ENCODE measurements at places on chromosomes 6 and 20.

GRCh38 chr20:61324906-61325305, 72.8 kb downstream of the CDH4 start:
- H3K4me3 ChIP-seq: no peak overlapping the region
- H3K27me3 ChIP-seq: no peaks in the 10 kb centered on the region
- H3K4me1 ChIP-seq: no peaks in the 10 kb centered on the region
- no peak overlapping the region for H3K27ac ChIP-seq
- H3K36me3 ChIP-seq: no peaks in the 10 kb centered on the region

- H3K27ac ChIP-seq: peak overlapping the region; percentile 98
- H3K4me3 ChIP-seq: peak overlapping the region; percentile 57
- peaks cover 80% of the 10 kb centered on the region for H3K4me1 ChIP-seq
- H3K36me3 ChIP-seq: peaks cover 40% of the 10 kb centered on the region
Observed at GRCh38 chr6:42022755-42023384, 27.5 kb upstream of the TAF8 start.

GRCh38 chr6:117504478-117505144, 22.1 kb downstream of the DCBLD1 start:
- H3K4me1 ChIP-seq: no peaks in the 10 kb centered on the region

GRCh38 chr6:139965393-139965792, 590.9 kb upstream of the CITED2 start:
- H3K27me3 ChIP-seq: peaks cover 5% of the 10 kb centered on the region
- no peaks in the 10 kb centered on the region for H3K36me3 ChIP-seq
- no peak overlapping the region for H3K27ac ChIP-seq
- H3K4me1 ChIP-seq: no peaks in the 10 kb centered on the region
- no peak overlapping the region for H3K4me3 ChIP-seq

DNA sequence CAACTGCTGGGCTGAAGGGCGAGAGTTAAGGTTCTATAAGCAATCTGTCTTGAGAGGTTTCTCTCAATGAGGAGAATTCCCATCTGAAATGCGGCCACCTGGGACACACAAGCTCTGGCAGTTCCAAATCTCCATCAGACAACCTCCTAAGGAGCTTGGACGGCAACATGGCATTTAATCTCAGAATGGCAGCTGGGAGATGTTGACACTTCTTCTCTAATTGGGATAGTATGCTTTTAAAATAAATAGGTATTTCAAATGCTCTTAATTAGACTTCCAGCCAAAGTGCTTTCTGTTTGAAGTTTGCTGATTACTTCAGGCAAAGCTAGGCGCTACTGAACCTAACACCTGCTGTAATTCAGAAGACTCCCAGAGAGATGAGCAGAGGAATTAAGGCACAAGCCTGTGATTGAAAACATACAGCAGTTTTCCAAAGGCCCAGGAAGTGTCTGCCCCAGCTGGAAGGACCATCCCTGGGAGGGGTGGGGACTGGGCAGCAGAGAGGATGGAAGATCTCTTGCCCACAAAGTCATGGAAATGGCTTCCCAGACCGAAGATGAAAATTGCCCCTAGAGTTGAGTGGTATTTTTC, 59.1 kb upstream of the KCNK16 start:
- no peaks in the 10 kb centered on the region for H3K36me3 ChIP-seq
- H3K4me3 ChIP-seq: no peak overlapping the region
- H3K27ac ChIP-seq: no peak overlapping the region
- no peaks in the 10 kb centered on the region for H3K4me1 ChIP-seq

DNA sequence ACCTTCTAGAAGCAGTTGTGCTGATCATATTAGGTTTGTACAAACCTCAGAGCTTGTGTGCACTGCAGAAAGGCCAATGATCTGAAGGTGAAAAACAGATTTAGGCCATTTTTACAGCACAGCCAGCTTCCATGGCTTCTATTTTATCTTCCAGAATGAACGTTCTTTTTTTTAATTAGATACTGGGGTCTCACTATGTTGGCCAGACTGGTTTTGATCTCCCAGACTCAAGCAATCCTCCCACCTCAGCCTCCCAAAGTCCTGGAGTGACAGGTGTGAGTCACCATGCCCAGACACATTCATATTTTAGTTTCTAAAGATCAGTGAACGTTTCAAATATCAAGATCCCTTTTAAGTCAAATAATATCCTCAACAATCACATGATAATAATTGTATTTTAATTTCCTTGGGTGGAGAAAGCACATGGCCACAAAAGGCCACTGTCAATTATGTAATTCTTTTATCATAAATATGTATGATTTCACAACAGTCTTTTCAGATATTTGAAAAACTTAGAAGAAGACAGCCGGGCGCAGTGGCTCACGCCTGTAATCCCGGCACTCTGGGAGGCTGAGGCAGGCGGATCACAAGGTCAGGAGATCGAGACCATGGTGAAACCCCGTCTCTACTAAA, 326.7 kb upstream of the JARID2 start:
- no peak for DNase-seq
- no peak overlapping the region for H3K27ac ChIP-seq
- no peak overlapping the region for H3K4me3 ChIP-seq
- no peaks in the 10 kb centered on the region for H3K36me3 ChIP-seq
- H3K4me1 ChIP-seq: no peaks in the 10 kb centered on the region

DNA sequence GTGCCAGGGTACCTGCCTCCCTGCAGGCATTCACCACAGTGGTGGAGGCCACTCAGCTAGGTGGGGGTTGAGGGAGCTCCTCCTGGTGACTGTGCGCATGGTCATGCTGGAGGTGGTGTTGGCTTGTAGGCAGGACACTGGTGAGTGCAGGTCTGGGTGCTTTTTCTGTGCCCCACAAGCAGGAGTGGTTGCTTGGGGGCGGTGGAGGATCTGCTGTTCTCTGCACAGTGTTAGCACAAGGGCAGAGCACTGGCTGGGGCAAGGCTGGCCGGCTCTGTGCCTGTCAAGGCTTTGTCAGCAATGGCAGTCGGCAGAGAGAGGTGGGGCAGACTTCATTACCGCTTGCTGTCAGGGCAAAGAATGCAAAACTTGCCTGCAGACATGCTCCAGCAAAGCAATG, 632.1 kb upstream of the ID4 start:
- no peaks in the 10 kb centered on the region for H3K36me3 ChIP-seq
- no peak for DNase-seq
- no peaks in the 10 kb centered on the region for H3K4me1 ChIP-seq
- no peak overlapping the region for H3K27ac ChIP-seq

DNA sequence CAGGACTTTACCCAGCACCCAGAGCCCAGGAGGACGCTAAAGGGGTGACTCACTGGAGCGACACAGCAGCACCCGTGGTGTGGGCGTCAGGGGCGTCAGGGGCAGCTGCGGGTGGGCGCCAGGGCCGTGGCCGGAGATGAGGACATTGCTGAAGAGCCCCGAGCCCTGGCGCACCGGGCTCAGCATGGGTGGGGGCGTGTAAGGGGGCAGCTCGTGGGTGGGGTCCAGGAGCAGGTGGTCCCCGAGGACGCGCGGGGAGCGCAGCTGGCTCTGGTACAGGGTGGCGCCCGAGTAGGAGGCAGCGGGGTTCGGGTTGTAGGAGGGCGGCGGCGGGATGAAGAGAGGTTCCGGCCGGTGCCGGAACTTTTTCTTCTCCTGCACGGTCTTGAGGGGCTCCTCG, 41.6 kb upstream of the MRPS10 start:
- H3K36me3 ChIP-seq: peaks cover 5% of the 10 kb centered on the region
- no peak overlapping the region for H3K4me3 ChIP-seq
- H3K27me3 ChIP-seq: no peaks in the 10 kb centered on the region
- H3K27ac ChIP-seq: no peak overlapping the region

GRCh38 chr20:33348136-33348937, 53.0 kb downstream of the CDK5RAP1 start:
- no peak overlapping the region for H3K4me3 ChIP-seq
- DNase-seq: no peak
- peaks cover 6% of the 10 kb centered on the region for H3K36me3 ChIP-seq
- H3K4me1 ChIP-seq: no peaks in the 10 kb centered on the region
- H3K27me3 ChIP-seq: no peaks in the 10 kb centered on the region
- H3K27ac ChIP-seq: no peak overlapping the region

DNA sequence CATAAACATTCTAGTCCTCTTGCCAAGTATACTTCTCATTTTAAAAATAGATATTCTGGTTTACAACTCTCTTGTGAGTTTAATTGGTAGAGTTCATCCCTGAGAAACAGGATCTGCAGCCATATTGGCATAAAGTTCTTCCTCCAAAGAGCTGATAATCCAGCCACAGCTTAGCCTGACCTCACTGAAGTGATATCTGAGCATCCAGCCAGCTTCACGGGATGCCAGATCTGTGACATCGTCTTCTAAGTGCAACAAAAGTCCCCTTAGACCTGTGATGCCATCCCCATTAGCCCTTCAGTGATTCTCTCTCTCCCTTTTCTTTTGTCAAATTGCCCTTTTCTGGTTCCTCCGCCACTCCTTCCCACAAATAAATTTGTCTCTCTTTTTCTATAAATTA, 180.6 kb upstream of the STXBP5 start:
- no peaks in the 10 kb centered on the region for H3K27me3 ChIP-seq
- H3K4me1 ChIP-seq: no peaks in the 10 kb centered on the region
- H3K4me3 ChIP-seq: no peak overlapping the region

DNA sequence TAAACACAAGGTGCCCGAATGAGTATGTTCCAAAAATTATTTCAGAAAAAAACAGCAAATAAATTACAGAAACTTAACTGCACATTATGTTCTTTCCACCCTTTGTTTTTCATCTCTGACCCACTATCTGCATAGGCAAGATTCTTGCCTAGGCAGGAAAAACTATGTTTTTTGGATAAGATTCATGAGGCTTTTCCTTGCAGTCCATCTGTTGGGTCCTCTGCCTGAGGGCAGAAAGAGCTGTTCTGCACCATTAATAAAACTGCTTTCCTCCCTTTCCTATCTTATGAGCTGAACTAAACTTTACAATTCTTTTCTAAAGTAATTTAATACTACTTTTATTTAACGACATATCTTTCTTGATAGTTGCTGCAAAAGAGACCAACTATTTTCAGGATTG, 21.1 kb downstream of the ENPP1 start:
- H3K27me3 ChIP-seq: peaks cover 12% of the 10 kb centered on the region
- H3K27ac ChIP-seq: no peak overlapping the region
- H3K36me3 ChIP-seq: no peaks in the 10 kb centered on the region
- no peaks in the 10 kb centered on the region for H3K4me1 ChIP-seq

GRCh38 chr6:16251706-16252105, 13.3 kb downstream of the GMPR start:
- H3K36me3 ChIP-seq: no peaks in the 10 kb centered on the region
- no peak overlapping the region for H3K27ac ChIP-seq
- no peak overlapping the region for H3K4me3 ChIP-seq
- peaks cover 5% of the 10 kb centered on the region for H3K4me1 ChIP-seq
- no peaks in the 10 kb centered on the region for H3K27me3 ChIP-seq
- no peak for DNase-seq

DNA sequence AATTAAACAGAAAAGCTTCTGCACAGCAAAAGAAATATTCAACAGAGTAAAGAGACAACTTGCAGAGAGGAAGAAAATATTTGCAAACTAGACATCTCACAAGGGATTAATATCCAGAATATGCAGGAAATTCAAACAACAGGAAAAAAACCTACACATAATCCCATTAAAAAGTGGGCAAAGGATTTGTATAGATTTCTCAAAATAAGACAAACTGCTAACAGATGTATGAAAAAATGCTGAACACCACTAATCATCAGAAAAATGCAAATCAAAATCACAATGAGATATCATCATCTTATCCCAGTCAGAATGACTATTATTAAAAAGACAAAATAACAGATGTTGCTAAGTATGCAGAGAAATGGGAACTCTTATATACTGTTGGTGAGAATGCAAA, 129.6 kb downstream of the SYNDIG1 start:
- no peak for DNase-seq
- H3K27ac ChIP-seq: no peak overlapping the region
- H3K4me3 ChIP-seq: no peak overlapping the region

DNA sequence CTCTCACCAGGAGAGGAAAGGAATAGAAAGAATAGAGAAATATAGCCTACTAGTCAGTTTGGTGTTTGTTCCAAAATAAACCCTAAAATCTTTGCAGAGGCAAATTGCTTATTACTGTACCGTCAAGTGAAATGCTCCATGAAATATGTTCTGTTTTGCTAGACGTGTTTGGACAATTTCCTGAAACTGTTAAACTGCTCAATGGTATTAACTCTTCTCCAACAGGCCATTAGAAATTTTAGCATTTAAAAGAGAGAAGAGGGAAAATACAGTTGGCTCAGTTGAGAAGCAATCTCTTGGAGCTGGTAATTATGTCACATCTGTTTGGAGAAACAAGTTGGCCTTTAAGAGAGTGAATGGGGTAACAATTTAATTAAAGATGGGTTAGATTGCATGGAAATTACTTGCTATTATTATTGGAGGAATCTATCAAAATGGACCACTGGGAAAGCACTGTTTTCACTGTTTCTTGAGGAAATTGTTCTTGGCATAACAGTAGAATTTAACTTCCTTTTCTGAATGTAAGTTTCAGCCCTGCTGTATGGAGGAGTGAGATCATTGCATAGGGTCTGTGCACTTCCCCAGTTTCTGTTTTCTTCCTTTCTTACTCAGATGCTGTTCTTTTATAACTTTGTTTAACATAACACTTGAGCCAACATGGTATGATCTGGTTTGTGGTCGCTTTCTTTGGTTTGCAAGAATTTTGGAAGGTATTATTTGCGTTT, 373.6 kb downstream of the PLCB1 start:
- H3K4me3 ChIP-seq: no peak overlapping the region
- no peak overlapping the region for H3K27ac ChIP-seq
- no peaks in the 10 kb centered on the region for H3K4me1 ChIP-seq
